ENCODE measurements at places on chromosomes 1 and 21.

- DNase-seq, result no peak
Measured at GRCh38 chr1:244861683-244862082, 2.7 kb downstream of the HNRNPU start.

GRCh38 chr1:16078925-16079656, 5.6 kb upstream of the FAM131C start:
- peak; percentile 73 for DNase-seq

DNA sequence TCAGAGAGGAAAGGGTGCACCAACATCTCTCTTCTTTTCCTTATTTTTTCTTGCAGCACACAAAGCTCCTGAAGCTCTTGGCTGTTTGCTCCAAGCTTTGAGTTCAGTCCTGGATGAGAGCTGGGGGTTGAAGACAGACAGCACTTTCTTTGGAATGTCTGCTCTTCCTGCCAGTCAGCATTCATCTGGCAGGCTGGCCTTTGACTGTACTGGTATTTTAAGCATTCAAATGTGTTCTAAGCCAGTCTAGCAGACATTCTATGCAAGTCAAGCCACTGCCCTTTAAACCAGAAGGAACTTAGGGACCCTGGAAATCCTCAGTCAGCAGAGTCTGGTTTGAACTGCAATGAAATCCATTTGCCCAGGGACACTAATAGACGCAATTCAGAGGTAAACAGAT, 45.0 kb downstream of the XCL1 start:
- DNase-seq, result no peak

DNA sequence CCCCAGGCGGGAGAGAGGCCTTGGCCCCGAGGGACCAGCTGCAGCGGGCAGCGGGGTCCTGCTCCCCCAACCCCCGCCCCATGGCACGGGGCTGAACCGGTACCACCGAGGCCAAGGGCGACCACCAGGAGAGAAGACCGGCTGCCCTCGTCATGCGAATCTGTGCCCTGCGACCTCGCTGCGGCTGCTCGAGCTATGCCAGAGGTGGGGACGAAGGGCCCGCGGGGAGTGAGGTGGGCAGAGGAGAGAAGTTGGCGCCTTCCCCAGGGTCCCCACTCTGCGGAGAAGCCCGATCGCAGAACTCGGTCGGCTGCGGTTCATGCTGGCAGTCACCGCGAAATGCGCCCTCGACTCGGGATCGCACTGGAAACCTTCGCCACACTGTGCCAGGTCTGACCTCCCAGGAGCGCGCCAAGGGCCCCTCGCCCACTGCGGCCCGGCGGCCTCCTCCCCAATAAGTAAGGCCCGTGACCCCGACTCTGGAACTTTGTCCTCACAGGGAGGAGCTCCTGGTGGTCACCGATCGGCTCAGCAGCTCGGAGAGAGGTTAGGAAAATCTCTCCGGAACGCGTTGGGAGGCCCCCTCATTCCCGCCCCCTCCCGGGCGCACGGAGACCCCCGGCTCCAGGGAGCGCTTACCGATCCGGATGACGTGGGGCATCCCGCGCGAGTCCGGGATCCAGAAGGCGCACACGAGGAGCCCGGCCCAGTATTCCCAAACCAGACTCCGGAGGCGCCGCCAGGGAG, 787 bp downstream of the GRIK3 start:
- DNase-seq, result no peak

- DNase-seq, result no peak
Measured at GRCh38 chr1:119068427-119068826, 72.0 kb downstream of the WARS2 start.

- DNase-seq, result no peak
Measured at GRCh38 chr1:171397851-171398469, 84.0 kb downstream of the FMO4 start.

DNA sequence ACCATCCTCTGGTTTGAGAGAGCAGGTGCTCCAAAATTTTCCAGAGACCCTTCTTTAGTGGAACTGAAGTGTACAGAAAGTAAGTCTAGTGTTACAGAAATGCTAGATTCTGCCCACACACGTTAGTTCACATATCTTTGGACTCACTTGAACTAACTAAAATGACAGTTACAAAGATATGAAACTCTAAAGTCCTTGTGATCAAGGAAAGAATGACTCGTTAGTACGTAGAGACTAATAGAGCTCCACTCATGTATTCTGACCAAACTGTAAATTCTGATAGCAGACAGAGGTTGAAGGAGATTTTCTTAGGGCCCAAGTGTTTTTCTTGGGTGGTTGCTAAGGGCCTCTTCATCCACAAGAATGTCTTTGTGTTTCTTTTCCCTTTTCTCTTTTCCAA, 491.5 kb upstream of the B3GALT2 start:
- DNase-seq, result no peak

Measured in NCI-H1436 (cell line).